ENCODE measurements at places on chromosomes 12 and 14.

DNA sequence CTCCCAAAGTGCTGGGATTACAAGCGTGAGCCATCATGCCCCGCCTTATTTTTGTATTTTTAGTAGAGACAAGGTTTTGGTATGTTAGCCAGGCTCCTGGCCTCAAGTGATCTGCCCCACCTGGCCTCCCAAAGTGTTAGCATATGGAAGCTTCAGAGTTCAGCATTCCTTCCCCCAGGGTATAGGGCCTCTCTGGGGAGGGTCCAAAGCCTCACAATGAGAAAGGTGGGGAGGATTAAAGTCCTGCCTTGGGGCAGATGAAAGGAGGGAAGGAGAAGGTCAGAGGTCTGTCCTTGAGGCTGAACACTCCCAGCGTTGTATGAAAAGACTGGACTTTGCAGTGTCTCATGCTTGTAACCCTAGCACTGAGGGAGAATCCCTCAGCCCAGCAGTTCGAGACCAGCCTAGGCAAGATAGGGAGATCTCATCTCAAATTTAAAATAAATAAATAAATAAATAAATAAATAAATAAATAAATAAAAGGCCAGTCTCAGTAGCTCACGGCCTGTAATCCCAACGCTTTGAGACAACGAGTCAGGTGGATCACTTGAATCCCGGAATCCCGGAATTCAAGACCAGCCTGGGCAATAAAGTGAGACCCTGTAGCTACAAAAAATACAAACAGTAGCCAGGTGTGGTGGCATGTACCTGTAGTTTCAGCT, 22.0 kb upstream of the RCOR1 start:
- DNase-seq, result no peak

GRCh38 chr14:85380881-85381280, 149.1 kb upstream of the FLRT2 start:
- no peak for DNase-seq

- DNase-seq, result no peak
Observed at GRCh38 chr14:58280954-58281787, 17.2 kb upstream of the ARID4A start.

- no peak for DNase-seq
Observed at GRCh38 chr14:100965296-100965695, 61.8 kb upstream of the RTL1 start.

DNA sequence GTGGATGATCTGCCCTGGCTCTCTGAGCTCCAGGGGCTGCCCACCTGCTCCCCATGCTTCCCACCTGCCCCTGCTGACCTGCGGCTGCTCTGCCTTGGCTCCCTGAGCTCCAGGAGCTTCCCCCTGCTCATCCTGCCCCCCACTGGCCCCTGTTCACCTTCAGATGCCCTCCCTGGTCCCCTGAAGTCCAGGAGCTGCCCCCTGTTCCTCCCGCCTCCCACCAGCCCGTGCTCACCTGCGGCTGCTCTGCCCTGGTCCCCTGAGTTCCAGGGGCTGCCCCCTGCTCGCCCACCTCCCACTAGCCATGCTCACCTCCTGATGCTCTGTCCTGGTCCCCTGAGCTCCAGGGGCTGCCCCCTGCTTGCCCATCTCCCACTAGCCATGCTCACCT, 219.7 kb downstream of the TMEM121 start:
- no peak for DNase-seq

- no peak for DNase-seq
Observed at GRCh38 chr14:104423701-104424405, 155.7 kb upstream of the C14orf180 start.
